T-cell (primary cell): ENCODE measurements at places on chromosomes 1 and 21.

GRCh38 chr1:201705389-201705788, 123.6 kb upstream of the IPO9 start:
- DNase-seq, result no peak

GRCh38 chr1:17565461-17566252, 26.2 kb downstream of the ARHGEF10L start:
- DNase-seq, result no peak

DNA sequence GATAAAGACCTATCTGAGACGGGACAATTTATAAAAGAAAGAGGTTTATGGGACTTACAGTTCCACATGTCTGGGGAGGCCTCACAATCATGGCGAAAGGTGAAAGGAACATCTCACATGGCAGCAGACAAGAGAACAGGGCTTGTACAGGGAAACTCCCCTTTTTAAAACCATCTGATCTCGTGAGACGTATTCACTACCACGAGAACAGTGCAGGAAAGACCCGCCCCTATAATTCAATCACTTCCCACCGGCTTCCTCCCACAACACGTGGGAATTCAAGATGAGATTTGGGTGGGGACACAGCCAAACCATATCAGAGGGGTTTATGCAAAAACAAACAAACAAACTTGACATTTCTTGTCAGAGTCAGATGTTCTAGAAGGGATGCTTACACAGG, 89.7 kb downstream of the PLPP3 start:
- DNase-seq, result no peak

DNA sequence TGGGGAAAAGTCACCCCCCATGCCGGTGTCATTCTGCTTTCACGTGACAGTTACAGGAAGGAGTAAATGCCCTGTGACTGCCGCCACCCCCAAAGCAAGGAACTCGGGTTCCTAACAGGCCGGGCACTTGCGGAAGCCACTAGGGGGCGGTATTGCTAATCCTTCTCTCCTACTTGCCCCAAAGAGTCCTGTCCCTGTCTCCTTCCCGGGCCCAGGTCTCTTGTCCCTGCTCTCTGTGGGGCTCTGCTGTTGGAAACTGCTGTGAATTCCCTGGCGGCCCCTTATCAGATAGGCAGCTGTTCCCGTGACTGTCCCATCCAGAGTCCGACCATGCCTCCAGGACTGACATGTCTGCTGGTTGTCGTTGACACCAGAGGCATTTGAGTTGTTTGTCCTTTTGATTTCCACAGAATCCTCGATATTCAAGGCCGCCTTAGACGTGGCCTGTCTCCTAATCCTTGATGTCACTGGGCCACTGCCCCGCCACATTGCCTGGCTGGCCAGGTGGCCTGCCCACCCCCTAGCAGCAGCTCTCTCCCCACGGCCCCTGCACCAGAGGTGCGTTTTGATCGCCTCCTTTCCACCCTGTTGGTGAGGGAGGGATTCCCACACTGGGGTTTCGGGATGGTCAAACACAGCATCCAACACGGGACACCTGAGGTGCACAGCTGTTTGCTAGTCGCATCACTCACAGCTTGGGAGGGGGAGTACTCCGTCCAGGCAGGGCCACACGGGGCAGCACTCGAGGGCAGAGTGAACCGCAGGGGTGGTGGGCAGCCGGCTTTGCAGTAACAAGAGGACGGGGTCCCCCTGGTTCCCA, 37.3 kb downstream of the CHAF1B start:
- DNase-seq, result no peak

DNA sequence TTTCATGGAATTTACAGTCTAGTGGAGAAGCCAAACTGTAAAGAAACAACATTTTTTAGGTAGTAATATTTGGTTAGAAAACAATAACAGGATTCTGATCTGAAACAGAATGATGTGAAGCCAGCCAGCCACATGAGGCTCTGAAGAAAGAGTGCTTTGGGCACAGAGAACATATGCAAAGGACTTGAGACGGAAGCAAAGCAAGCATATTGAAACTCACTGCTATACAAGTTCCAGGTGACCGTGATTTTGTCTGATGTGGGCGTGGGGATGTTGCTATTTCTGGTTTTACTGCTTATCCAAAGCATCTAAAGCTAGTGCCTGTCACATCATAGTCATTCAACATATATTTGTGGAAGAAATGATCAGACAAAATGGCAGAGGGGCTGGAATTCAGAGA, 14.7 kb downstream of the CRP start:
- DNase-seq, result no peak

- DNase-seq, result no peak
These were observed 32.1 kb upstream of the SCYL3 start for GRCh38 chr1:169925505-169926482.

DNA sequence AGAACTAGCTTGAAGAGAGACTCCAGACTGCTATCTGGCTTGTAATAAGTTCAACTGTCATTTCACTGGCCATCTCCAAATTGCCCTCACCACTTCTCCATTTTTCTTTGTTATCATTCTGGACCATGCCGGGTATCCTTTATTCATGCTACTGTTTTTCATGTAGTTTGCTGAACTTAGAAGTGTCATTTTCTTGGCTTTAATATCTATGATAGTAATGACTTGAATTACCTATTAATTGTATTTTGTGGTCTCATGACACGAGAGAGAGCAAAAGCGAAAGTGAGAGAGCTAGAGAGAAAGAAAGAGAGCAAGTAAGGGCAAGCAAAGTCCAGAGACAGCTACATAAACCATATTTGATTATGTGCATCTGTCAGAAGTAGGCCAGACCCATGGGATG, 184.9 kb upstream of the ATP1B1 start:
- DNase-seq, result no peak

DNA sequence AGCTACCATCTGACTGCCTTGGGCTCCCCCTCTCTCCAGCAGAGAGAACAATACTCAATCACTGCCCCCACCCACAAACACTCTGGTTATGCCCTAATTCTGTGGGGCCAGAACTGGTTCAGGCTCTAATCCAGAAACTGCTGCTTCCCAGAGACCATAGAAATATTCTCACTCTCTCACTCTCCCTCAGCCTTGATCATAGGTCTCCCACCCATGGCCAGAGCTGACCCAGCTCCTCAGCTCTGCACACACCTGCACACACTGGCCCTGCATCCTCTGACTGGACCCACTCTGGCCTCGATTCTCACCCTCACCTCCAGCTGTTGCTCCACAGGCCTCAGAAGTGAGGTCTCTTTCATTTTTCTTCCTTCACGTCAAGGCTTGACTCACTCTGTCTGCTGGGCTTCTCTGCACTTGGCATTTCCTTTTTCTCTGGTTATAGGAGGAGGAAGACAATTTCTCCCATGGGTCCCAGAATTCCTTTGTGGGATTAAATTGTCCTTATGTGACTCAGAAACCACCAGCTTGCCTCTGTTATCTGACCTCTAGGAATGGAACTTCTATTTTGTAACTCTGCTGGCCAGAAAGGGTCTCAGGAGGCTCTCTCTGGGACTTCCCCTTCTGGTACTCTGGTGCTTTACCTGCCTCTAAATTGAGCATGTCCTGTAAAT, 15.6 kb upstream of the ZMYM6 start:
- DNase-seq, result no peak

GRCh38 chr1:3329640-3330281, 124.7 kb upstream of the ARHGEF16 start:
- DNase-seq, result no peak

GRCh38 chr1:231951374-231951773, 324.8 kb downstream of the DISC1 start:
- DNase-seq, result no peak

GRCh38 chr1:205917466-205918238, 25.6 kb downstream of the SLC26A9 start:
- no peak for DNase-seq

DNA sequence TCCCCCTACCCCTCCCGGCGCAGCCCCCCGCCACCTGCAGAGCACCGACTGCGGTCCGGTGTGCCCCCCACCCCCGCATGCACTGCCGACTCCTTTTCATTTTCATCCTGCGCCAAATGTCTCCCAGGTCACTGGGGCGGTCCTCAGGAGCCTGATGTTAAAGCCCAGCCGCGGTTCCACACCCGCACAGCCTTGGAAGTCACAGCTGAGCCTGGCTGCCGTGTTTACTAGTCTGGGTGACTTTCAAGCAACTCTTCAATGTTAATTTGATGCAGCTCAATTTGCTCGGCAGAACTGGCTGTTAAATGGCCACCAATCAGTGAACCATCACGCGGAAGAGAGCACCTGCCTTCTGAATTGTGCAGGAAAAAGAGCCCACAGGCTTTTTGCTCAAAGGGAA, 27.2 kb downstream of the THAP3 start:
- no peak for DNase-seq

- no peak for DNase-seq
These were observed 10.5 kb downstream of the UCK2 start for GRCh38 chr1:165837838-165838364.

- DNase-seq, result no peak
These were observed 10.8 kb downstream of the MINDY1 start for GRCh38 chr1:150995896-150996295.

DNA sequence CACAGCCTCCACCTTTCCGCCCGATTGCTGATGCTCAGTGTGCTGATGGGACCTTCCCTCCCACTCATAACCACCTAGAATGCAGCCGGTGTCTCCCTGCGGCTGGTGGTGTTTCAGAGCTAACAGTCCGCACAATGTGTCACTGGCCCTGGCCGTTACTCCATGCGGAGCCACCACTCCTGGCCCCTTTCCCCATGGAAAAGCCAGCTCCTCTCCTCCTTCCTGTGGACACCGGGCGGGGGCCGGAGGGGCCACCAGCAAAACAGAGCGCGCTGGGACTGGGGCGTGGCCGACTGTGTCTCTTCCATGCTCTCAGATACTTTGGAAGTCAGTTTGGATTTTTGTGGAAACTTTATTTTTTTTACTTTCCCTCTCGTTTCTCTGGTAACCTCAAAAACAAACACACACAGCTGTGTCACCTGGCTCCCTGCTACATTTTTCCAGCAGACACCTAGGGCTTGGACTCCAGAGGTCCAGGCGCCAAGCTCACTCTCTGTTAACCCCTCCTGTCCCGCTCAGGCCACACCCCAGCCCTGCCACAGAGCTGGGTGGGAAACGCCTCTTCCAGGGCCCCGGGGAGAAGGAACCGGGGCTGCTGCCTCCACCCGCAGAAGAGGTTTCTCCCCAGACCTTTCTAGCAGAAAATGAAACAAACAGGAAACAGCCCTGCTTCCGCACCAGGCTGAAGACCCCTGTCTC, 32.5 kb upstream of the COL6A2 start:
- no peak for DNase-seq

GRCh38 chr1:36709869-36710481, 227.3 kb upstream of the CSF3R start:
- no peak for DNase-seq

- DNase-seq, result no peak
These were observed 1.4 kb downstream of the PSEN2 start for GRCh38 chr1:226871636-226872327.

GRCh38 chr1:21887796-21888195, 49.3 kb downstream of the HSPG2 start:
- no peak for DNase-seq

GRCh38 chr1:173295995-173296394, 88.9 kb upstream of the TNFSF4 start:
- no peak for DNase-seq

DNA sequence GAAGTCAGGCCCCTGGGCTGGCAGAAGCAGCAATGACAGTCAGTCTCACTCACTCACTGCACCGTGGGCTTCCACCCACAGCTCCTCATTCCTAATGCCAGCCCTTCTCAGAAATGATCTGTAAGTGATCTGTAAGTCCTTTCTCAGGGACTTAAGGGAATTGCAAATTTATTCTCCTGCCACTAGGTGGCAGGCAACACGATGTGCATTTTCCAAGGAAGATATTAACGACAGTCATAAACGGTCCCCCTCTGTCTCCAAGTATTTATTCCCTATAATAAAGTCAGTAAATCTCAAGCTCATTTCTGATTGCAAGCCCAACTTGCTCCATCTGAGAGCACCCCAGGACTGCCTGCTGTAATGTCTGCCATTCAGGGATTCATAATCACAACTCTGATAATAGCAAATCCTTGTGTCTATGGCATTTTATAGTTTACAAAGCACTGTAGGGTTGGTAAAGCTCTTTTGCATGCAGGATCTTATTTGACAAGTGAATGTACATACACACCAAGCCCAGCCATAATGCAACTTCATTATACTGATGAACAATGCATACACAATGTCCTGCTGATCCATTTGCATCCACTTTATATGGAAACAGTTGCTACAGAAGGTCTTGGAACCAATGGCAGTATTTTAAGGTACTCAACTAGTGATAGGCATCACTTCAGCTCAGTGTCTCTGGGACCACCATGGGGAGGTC, 380.5 kb upstream of the CAMK1G start:
- no peak for DNase-seq

DNA sequence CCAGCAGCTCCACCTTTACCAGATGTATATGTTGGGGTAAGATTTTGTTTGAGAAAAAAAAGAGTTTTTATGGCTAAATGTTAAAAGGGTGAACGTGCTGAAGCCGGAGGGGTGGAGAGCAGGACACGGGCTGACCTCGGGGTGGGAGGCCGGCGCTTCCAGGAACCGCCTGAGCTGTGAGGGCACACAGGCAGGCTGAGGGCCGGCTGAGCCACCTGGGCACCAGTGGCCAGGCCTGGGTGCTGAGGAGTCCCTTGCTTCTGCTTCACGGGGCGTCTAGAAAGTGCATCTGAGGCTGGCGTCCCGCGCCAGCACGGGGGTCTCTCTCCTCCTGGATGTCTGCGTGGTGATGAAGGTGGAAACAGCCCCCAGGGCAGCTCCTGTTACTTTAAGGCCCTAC, 33.6 kb upstream of the ADARB1 start:
- no peak for DNase-seq

- DNase-seq, result no peak
These were observed 80.3 kb downstream of the TTC3 start for GRCh38 chr21:37153196-37153934.

GRCh38 chr1:192066202-192066601, 92.1 kb upstream of the RGS18 start:
- DNase-seq, result no peak

DNA sequence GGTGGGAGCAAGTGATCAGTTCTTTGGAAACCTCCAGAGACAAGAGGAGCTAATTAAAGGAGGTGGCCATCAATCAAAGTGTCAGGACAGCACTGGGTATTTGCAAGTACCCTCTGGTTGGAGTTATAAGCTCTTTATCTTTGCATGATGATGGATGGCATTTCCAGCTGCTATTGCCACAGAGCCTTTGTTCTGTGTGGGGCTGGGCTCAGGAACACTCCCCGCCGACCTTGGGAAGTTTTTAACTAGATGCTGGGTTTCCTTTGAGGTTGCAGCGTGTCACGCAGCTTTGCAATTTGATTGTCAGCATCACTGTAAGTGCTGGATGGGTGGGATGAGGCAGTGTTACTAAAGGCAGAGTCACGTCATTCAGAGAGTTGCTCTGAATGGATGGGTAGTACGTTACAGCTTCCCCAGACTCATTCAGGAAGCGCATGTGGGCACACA, 68.9 kb downstream of the CNIH3 start:
- DNase-seq, result no peak
